ENCODE measurements at places on chromosomes 2 and 18.

- no peak for DNase-seq
Measured at GRCh38 chr18:24022161-24022560, 7.6 kb downstream of the TTC39C start.

GRCh38 chr2:17672583-17673317 lies 80.9 kb downstream of the SMC6 start:
- DNase-seq = no peak

DNA sequence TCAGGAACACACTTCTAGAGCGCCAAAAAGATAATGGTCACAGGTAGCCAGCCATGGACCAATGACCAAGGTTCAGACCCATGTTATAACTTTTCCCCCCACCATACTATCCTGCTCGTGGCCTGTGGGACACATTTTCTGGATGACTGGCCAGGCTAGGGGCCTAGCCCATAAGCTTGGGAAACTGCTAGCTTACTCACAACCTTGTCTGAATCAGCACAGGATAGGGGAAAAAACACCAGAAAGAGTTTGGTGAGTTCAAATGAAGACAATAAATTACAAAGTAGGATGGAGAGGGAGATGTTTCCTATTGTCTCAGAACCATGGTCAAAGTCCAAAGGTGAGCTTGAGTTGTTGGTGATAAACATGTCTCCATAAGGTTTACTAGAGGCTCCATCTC lies 156.3 kb upstream of the CCDC68 start:
- no peak for DNase-seq

DNA sequence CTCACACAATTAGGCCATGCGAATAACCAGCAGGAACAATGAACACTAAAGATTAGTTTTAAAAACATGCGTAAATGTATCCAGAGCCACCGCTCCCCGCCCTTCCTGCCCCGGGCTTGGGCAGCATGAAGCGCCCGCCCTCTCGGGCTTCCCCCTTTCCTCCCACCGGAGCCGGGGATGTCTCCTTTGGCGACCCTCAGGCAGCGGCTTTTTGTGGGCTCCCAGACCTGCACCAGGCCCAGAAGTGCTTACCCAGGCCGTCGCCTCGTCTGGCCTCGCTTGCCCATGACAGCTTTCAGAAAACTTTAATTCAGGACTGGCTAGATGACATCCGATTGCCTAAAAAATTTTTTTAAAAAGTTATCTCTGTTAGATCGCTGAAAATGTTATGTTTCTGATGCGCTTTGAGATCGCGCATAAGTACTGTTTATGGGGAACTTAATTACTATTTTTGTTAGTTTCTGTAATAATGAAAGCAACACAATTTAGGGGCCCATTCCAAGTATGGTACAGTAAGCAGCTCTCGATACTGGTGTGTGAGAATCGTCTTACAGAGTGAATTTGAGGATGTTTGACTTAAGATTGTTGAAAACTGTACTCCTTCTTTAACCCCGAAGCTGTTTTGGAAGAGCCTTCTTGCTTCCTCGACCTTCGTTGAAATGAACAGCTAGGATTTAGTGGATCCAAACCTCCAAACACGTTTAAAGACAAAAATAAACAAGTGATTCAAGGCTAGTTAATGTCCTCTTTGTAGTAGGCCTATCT lies 1.1 kb downstream of the MAP3K20 start:
- DNase-seq = peak; percentile 22

GRCh38 chr2:3787768-3788167 lies 84.4 kb downstream of the DCDC2C start:
- DNase-seq = no peak

GRCh38 chr2:68256093-68256450 lies 3.7 kb upstream of the PPP3R1 start:
- DNase-seq = no peak

DNA sequence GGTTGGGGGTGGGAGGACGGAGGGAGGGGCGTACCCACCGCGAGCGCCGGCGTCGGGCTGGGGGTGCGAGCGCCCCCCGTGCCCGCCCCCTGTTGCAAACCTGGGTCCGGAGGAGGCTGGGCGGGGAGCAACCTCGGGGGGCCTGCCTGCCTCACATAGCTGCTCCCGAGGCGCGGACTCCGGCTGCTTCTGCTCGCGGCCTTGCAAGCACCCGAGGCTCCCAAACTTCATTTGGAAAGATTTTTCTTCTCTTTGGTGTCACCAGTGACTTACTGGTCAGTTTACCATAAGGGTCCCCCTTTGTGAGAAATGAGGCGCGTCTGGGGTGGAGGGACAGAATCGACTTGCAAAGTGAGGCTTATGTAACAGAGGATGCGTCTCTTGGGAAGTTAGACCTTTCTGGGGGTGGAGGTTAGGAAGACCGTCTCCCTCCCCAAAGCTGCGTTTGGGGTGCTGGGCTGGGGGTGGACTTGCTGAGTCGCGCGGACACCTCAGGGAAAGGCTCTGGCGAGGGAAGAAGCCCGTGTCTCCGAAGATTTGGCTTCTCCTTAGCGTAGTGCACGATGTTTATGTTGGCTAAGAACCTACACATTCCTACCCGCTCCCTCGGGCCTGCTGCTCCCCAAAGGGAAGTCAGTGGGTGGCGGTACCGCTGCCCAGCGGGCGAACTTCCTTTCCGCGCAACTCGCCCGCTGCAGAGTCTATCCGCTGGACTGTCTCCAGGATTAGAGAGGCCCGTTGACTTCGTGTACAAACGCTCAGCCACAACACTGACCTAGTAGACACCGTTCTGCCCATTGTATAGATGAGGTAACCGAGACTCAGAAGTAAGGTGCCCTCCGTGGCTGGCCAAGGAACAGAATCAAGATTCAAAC lies 559 bp downstream of the TMEM37 start:
- no peak for DNase-seq

DNA sequence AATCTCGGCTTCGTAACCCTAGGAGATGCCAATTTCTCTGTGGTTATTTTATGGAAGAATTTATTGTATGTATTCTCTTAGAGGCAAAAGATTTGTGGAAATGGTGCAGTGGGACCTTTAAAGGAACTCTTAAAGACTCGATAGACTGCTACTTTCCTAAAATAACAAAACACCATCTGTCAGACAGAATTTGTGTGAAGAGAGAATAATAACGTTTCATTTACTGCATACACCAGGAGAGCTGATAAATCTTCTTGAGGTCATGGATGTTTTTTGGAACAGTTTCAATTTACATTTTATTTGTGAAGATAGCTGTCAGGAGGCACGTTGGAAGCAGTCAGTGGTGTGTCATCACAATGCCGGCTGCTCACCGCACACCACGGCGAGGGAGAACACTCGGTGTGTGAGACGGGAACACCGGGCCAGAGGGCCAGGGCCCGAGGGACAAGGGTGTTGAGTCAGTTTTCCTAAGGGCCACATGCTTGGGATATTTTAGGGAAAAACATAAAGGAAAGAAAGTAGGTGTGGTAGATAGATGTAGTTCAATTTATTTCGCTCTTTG lies 1681.0 kb upstream of the DDX18 start:
- DNase-seq = no peak

Data from NCI-H2081 (cell line).